GM12891 (cell line): ENCODE measurements at places on chromosomes 2 and 18.
A peak's percentile ranks its signal among the peaks of the same experiment; 100 is the strongest.

DNA sequence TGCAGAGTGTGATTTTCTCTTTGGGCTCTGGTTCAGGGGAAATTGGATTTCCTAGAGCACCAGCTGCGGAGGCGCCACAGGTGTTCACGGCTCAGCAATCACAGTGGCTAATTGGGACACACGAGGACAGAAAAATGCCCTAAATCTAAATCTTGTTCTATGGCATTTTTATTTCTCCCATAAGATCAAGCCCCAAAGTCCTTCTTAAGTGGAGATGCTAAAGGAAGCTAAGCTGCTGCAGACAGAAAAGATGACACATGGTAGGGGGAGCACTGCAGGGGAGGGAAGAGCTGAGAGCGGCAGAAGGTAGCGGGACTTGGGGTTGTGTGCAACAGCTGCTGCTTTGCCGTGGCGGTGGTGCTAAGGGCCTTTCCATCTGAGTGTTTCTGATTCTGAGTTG lies 280.6 kb downstream of the MYT1L start:
- no peak for DNase-seq

DNA sequence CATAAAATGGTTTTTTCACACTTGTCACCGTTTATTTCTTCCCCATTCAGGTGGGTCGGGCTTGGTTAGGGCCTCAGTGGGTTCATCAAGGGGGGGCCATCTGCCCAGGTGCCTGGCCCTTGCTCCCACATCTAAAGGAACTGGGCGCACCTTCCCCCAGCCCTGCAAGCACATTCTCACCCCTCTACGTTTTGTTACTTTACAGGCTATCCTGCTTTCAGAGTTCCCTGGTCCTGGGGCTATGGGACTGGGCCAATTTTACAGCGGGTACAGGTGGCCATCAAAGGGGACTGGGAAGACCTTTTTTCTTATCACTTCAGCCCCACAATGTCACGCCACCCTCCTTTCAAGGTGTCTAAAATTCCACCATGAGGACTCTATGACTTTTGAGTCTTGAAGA lies 71.8 kb upstream of the HAAO start:
- DNase-seq, result no peak

GRCh38 chr2:236505648-236506047 lies 64.0 kb upstream of the ACKR3 start:
- no peak for DNase-seq

DNA sequence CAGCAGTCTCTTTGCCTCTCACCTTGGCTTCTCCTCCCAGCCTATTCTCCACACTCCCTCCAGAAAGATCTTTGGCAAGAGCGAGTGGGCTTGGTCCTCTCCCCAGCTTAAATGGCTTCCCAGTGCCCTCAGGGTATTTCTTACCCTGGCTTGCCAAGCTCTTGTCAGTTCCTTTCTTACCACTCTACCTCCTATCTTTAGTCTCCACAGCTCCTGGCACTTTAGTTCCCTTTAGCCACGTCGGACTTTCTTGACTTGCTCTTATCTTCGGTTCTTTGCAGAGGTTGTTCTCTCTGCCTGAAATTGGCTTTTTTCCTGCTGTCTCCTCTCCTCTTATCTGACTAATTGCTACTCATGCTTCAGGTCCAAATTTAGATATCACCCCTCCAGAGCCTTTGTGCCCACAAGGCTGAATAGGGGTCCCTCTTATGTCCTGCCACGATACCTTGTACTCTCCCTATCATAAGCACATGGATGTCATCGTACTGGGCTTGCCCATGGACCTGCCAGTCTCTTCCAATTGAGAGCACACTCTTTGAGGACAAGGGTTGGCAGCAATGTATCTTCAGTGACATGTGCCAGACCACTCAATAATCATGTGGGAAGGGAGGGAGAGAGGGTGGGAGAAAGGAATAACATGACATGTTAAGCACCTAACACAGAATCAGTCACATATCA lies 131.7 kb upstream of the CTAGE1 start:
- DNase-seq, result no peak

GRCh38 chr18:532018-532417 lies 31.5 kb upstream of the COLEC12 start:
- no peak for DNase-seq

- DNase-seq, result no peak
Measured at GRCh38 chr2:42618116-42618515, 49.7 kb downstream of the MTA3 start.

- peak; percentile 10 for DNase-seq
Measured at GRCh38 chr18:61502472-61502871, 169.2 kb downstream of the CDH20 start.

DNA sequence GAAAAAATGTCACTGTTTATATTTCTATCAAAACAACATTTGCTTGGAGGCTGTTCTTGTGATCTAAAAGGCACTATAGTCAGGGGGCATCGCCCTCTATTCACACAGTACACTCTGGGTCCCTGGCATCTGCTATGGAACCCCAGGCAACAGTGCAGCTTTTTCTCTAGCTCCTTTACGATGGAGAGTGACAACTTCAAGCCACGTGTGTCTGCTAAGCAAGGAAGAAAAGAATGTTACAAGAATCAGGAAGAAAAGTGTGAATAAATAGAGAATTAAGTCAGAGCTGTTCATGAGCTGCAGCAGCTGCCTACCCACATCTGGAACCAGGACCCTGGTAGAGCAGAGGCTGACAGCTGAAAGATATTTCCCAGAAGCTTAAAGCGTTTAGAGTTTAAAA lies 11.2 kb downstream of the RND3 start:
- no peak for DNase-seq

- no peak for DNase-seq
Measured at GRCh38 chr18:56448751-56449150, 189.6 kb downstream of the TXNL1 start.

GRCh38 chr2:168037778-168038177 lies 209.6 kb downstream of the STK39 start:
- no peak for DNase-seq

DNA sequence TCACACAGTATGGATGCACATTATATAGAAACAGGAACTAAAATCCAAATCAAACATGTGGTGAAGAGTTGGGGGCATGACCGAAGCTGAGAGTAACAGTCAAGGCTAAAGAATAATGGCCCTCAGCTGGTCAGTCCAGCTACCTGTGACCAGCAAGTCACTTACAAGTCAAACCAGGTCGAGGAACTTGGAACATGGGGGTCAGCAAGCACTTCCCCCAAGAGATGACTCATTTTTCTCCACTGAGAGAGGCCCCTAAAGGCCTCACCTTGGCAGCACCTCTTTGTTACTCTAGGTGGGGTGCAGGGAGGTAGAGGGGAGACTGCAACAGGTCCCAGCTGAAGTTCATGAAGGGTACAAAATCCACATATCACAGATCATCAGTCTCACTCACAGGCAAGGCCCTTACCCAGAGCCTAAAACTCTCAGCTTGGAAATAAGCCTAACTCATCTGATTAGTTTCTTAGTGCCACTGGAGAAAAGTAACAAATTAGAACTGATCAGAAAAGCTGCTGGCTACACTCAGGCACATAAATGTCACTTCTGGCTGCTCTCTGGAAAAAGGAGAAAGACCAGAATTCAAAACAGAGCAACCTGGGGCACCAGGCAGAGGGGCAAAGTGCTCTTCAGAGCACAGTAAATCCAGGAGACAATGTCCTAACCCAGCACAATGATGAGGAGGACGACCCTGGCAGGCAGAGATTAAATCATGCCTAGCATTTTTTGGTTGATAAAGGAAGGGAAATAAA lies 4.0 kb downstream of the SDC1 start:
- no peak for DNase-seq

GRCh38 chr18:27668158-27668557 lies 483.1 kb upstream of the CHST9 start:
- DNase-seq, result no peak

- no peak for DNase-seq
Measured at GRCh38 chr18:210733-211132, 52.4 kb downstream of the USP14 start.

GRCh38 chr2:3741396-3741795 lies 38.0 kb downstream of the DCDC2C start:
- no peak for DNase-seq

GRCh38 chr2:237872178-237872887 lies 12.9 kb downstream of the RAMP1 start:
- DNase-seq, result no peak

GRCh38 chr18:3061581-3062312 lies 48.8 kb upstream of the LPIN2 start:
- DNase-seq, result no peak

DNA sequence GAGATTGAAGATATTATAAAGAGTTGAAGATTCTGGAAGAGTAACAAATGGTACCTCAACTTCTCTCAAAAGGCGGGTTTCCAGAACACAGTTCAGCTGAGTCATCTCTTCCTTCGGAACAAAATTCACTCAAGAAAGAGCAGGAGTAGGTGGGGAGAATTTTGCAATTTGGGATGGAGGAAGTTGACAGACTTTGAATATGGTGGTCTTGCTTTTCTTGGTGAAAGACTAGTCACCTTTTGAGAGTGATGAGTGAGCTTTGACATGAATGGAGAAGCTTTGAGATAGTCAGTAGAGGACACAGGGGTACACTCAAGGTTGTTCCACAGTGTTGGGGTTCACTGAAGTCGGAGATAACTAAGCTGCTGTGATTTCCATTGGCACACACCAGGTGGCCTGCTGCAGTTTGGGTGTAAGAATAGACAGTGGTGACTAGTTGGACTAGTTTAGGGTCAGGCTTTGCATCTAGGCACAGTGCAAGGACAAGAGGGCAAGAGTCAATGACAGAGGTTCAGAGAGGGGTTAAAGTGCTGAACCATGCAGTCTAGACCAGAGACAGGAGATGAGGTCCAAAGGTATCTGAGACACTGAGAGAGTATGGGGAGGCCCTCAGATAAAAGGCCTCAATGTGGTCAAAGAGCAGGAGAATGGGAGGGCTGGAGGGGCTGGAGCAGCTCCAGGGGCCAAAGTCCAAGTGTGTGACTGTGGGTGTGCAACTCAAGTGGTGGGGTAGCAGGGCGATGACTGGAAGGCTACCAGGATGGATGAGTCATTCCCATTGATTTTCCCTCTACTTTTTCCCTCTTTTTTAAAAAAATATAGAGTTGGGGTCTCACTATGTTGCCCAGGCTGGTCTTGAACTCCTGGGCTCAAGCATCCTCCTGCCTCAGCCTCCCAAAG lies 7.7 kb downstream of the CCL20 start:
- DNase-seq, result no peak

- DNase-seq, result no peak
Measured at GRCh38 chr2:136798766-136799165, 33.4 kb downstream of the THSD7B start.

DNA sequence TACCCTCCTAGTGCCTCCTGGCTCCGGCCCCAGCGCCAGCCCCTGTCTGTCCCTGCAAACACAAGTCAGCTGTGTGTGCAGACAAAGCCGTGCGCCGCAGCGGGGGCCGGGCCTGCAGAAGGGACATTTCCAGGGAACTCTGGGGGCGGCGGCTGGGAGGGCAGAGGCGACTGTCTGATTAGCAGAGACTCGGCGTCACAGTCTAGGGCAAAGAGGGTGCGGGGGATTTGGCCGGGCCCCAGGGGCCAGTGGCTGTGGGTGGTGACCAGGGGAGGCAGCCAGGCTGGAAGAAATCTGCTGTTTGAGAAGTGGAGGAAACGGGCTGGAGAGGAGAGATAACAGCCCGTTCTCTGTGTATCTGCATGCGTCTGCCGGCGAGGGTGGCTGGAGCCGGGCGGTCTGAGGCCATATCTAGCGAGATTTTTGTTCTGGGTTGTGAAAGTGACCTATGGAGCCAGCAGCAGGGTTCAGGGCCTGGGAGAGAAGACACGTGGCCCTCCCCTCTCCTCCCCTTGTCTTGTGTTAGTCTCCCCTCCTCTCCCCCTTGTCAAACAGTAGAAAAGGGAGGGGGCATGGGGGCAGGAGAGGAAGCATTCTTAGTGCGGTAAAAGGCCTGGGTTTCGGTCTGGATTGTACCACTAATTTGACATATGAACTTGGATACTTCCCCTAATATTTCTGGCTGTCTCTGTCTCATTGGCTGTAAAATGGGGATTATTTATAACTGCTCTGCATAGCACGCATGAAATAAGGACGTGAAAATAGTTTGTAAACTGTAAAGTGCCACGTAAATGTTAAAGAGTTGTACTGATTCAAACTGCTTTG lies 169.4 kb downstream of the SMAD7 start:
- no peak for DNase-seq

GRCh38 chr2:176727696-176728095 lies 458.5 kb downstream of the MTX2 start:
- no peak for DNase-seq

GRCh38 chr2:36427790-36428243 lies 72.2 kb downstream of the CRIM1 start:
- DNase-seq, result no peak

GRCh38 chr2:212770240-212770639 lies 231.6 kb upstream of the ERBB4 start:
- DNase-seq, result no peak

GRCh38 chr18:39806525-39806924 lies 2148.5 kb upstream of the PIK3C3 start:
- no peak for DNase-seq

DNA sequence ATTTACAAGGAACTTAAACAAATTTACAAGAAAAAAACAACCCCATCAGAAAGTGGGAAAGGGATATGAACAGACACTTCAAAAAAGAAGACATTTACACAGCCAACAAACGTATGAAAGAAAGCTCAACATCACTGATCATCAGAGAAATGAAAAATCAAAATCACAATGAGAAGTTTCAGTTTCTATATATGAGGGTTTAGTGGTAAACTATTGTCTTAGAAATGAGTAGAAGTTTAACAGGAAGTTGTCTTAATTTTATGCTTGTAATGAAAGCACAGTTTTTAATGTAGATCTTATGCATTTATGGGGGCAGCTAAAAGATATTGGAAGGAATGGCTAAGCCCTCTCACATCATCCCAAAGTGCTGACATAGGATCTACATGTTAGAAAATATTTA lies 325.4 kb downstream of the ERBB4 start:
- DNase-seq, result no peak

DNA sequence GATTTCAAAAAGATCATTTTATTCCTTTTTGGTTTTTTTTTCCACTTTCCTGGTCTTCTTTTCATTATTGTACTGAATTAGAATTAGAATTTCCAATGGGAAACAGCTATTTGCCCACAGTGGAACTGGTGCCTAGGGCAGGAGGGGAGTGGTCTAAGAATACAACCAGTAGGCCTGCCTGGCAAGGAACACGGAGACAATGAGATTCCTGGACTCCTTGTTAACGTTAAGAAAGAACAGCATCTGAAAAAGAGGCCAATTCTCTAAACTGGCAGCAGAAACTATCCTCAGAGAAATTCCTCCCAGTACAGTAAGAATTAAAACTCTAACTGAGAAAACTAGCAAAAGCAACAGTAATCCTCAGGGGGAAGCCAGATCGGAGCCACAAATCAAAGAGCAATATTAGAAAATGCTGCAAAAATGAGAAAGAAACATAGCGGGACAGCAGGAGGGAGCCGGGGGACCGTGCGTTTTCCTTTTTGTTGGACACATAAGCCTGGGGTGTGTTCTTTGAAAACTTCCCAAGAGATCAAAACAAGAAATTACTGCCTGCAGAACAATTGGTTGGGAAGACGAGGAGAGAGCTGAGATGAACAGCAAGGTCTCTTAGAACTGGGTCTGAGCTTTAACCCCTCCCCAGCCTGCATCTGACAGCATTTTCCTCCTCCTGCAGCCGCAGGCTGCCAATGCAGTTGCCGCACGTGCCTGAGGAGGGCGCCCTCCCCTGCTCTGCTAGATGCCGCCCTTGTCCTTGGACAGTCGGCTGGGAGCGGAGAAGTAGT lies 776.0 kb downstream of the TSN start:
- no peak for DNase-seq
